HS-5 (cell line): ENCODE measurements at places on chromosomes 2 and 18.
A peak's percentile ranks its signal among the peaks of the same experiment; 100 is the strongest.

- DNase-seq = no peak
Measured at GRCh38 chr2:98455494-98455976, 10.9 kb downstream of the INPP4A start.

DNA sequence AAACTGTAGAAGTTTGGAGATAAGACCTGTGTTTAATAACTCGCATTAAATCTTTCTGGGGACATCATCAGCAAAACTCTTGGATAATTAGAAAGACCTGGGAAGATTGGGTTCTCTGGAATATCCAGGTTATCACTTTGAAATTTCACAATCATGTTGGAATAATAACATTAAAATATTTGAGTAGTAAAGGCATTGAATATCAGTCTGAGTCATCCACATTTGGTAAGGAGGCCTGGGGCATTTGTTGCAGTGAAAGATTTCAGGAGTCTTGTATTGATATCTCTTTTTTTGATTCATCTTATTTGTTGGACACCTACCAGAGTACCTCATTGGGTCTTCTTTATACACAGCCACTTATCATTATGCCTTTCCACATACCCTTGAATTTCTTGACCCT is 95.9 kb downstream of the EPB41L5 start:
- DNase-seq = peak; percentile 20

DNA sequence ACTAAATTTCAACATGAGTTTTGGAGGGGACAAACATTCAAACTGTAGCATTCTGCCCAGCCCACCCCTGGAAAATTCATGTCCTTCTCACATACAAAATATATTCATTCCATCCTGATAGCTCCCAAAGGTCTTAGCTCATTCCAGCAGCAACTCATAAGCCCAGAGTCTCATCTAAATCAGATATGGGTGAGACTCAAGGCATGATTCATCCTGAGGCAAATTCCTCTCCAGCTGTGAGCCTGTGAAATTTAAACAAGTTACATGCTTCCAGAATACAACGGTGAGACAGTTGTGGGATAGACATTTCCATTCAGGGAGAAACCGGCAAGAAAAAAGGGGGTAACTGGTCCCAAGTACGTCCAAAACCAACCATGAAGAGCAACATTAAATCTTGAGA is 43.5 kb upstream of the FAHD2A start:
- peak; percentile 42 for DNase-seq

- no peak for DNase-seq
Measured at GRCh38 chr18:21313576-21313975, 71.5 kb downstream of the GREB1L start.

- DNase-seq = no peak
Measured at GRCh38 chr2:228039752-228040534, 141.5 kb downstream of the SPHKAP start.

GRCh38 chr18:79982736-79983135 is 5.6 kb downstream of the TXNL4A start:
- DNase-seq = no peak

DNA sequence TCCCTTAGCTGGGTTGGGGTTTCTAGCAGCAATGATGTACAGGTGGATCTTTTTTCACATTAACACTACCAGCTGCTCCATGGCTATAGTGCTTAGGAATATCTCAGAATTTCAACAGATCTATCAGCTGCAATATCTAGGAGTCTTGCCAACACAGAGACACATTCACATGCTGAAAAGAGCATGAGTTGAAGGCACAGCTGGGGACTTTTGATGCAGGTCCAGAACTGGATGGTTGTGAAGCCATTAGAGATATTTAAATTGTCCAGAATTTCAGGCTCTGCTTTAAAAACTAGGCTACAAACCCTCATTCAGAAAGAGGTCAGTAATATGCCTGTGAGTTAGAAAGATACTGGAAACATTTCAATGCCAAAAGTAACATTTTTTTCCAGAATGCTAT is 122.2 kb upstream of the CCDC195 start:
- DNase-seq = peak; percentile 57

GRCh38 chr2:233764761-233765160 is 4.7 kb downstream of the UGT1A1 start:
- DNase-seq = no peak

GRCh38 chr2:1503471-1504310 is 90.4 kb downstream of the TPO start:
- DNase-seq = no peak

- no peak for DNase-seq
Measured at GRCh38 chr2:38671946-38672345, 6.0 kb downstream of the GALM start.

DNA sequence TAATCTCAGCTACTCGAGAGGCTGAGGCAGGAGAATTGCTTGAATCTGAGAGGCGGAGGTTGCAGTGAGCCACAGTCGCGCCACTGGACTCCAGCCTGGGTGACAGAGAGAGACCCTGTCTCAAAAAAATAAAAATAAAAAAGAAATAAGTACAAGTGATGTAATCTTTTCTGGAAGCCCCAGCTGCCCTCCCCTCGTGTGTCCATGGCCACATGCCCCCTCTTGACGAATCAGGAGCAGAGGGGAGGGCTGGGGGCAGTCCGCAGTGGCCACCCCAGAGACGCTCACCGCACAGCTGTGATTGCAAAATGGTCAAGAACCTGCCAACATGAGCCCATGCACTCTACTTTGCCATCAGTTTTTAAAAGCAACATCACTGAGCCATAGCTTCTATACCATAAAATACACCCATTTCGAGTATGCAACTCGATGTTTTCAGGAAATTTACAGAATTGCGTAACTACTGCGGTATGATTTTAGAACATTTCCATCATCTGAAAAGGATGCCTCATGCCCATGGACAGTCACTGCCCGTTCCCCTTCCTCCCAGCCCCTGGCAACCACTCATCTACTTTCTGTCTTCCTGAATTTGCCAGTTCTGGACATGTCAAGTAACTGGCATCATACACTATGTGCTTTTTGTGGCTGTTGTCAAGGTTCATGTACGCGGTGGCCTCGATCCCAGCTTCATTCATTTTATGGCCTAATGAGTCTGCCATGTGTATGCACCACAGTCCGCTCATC is 88.1 kb downstream of the NDUFA10 start:
- DNase-seq = no peak

DNA sequence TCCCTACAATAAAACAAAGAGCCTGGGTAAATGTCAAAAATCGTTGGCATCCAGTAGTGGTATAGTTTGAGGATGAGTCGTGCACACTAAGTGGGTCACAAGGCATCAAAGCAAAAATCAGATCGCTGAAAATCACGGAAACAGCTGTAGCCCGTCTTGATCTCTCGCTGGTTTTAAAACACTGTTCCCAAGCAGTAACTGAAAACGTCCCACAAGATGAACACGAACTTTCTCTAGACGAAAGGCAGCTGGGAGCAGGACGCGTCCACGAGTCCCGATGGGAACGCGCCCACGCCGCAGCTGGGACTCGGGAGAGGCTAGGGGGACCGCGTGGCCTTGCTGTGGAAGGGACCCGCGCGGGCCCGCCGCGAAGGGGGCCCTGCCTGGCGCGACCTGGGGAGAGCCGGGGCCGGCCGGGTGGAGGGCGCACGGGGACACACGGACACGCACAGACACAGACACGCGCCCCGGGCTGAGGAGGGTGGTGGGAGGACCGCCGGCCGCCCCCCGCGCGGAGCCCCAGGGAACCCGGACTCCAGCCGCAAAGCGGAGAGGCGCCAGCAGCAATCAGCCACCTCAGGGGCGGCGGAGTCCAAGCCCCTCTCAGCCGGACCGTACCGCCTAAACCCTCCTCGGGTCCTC is 651 bp downstream of the STK17B start:
- peak; percentile 50 for DNase-seq

DNA sequence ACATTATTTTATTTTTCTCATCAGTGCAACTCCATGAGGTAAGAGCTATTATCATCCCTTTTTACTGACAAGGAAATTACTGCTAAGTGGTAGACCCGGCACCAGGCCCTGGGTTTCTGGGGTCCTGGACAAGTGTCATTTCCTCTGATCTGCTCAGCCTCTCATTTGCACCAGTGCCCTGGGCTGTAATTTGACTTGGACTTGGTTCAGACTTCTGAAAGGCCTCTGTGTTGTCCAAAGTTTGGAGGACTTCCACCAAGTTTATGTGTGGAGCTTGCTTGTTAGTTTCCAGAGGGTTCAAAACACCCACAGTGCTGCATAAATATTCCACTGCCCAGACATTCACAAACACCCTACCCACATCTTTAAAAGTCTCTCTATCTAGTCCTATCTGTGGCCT is 44.0 kb upstream of the PPP1CB start:
- DNase-seq = no peak

- no peak for DNase-seq
Measured at GRCh38 chr18:46398005-46398404, 259.0 kb downstream of the LOXHD1 start.

DNA sequence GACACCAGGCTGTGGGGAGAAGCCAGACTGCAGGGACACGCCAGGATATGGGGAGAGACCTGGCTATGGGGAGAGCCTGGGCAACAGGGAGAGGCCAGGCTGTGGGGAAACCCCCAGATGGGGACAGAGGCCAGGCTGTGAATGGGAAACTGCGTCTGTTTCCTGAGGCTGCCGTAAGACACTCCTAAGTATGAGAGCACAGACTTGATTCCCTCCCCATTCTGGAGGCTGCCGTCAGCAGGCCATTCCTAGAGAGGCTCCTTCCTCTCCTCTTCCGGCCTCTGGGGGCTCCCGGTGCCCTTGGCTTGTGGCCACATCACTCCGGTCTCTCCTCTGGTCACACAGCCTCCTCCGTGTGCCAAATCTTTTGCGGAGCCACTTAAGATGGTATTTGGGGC is 32.3 kb downstream of the ADI1 start:
- DNase-seq = no peak

- no peak for DNase-seq
Measured at GRCh38 chr2:185338104-185338503, 400.5 kb upstream of the FSIP2 start.

- DNase-seq = no peak
Measured at GRCh38 chr2:177689623-177690022, 297.1 kb downstream of the AGPS start.

DNA sequence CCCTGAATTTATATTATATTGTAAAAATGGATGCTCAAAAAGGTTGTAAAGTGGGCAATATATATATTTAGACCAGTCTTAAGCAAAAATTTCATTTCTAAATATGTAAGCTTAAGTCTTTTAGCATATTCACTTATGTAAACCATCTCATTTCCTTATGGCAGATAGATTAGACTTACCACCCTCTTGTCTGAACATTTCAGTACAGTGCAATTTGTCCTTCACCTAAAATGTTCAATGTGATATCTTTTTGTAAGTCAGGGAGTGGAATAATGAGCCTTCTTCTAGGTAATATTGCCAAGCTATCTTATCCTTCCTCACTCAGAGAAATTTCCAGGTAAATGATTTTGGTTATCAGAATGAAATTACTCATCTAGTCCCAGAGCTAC is 92.3 kb downstream of the KLF7 start:
- DNase-seq = no peak

GRCh38 chr2:29269095-29269764 is 154.0 kb downstream of the CLIP4 start:
- no peak for DNase-seq

DNA sequence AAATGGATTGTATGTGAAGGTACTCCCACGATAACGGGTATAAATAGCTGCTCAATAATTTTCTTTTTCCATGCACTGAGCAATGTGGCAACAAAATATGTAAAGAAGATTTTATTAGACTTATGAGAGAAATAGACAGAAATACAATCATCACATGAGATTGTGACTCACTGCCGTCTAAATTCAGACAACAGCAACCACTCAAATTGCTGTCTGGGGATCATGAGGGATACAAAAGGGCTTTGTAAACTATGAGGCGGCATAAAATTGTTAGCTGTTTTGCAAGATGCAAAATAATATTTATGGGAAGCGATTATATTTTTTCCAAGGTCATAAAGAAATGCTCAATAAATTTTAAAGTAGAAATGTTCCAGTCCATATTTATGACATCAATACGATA is 259.1 kb upstream of the AGAP1 start:
- DNase-seq = no peak

DNA sequence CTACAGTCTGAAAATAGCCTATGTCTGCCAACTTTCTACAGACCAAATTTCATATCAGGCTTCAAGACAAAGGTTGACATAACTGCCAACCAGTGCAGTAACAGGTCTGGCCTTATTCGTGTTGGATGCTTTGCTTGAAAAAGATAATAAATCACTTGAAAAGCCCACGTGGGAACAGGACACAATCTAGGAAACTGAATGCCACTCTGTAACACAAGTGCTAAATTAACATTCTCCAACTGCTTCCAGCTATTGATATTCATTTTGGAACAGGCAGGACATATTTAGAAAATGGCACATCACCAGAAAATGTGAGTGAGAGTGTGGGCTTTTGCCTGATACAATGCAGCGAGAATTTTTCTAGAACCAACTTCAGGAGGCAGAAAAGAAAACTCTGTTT is 165.9 kb upstream of the CCDC150 start:
- DNase-seq = no peak

DNA sequence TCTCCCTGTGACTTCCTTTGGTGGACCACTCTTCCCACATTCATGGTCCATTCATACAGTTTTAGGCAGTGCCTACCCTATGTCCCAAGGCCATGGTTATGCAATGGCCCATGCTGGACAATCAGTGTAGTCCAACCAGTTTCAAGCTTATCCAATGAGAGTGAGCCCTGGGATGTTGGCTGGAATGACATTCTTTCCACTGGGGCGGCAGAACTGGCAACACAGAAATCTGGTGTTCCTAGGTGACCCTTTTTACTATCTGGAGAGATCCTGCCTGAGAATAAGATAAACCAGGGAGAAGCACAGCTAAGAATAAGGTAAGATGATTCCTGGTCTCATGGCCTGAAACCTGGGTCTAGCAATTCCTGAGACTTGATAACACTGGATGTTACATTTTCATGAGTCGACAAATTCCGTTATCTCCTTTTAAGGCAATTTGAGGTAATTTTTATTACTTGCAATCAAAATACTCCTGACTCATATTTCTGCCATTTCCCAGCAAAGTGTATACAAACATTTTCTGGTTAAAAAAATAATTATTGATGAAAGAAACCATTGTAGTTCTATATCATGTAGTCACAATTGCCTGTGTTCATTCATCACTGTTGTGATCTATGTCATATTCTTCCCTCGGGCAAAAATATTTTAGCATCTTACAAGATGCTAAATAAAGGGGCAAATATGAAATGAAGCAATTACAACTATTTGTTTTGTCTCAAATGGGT is 271.5 kb upstream of the LYPD1 start:
- no peak for DNase-seq

GRCh38 chr2:38552259-38552658 is 50.5 kb downstream of the HNRNPLL start:
- DNase-seq = no peak

DNA sequence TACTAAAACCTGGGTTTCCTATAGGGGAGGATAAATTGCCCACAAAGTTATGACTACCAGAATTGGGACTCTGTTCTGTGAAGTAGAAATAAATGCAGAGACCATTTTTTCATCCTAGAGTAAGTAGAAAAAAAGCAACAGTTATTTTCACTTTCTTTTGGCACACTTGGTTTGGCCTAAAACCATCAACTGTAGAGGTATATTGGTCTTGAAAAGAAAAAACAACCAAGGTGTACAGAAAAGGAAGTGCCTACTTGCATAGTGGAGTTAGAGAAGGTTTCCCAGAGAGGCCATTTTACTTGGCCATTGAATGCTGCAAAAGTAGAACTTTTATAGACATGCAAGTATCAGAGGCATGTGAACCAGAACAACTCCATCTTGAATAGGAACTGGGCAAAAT is 89.4 kb upstream of the TACR1 start:
- DNase-seq = no peak
